Activated CD8-positive, alpha-beta memory T cell treated with anti-CD3 and anti-CD28 coated beads, Interleukin-2, amount 10 ng/mL, durations not matched to agents 7 days and 5 days (primary cell): ENCODE measurements at places on chromosomes 3 and 15.

GRCh38 chr3:21062831-21063294 lies 688.1 kb downstream of the ZNF385D start:
- no peak for DNase-seq

GRCh38 chr3:80097674-80098073 lies 329.9 kb upstream of the ROBO1 start:
- no peak for DNase-seq

DNA sequence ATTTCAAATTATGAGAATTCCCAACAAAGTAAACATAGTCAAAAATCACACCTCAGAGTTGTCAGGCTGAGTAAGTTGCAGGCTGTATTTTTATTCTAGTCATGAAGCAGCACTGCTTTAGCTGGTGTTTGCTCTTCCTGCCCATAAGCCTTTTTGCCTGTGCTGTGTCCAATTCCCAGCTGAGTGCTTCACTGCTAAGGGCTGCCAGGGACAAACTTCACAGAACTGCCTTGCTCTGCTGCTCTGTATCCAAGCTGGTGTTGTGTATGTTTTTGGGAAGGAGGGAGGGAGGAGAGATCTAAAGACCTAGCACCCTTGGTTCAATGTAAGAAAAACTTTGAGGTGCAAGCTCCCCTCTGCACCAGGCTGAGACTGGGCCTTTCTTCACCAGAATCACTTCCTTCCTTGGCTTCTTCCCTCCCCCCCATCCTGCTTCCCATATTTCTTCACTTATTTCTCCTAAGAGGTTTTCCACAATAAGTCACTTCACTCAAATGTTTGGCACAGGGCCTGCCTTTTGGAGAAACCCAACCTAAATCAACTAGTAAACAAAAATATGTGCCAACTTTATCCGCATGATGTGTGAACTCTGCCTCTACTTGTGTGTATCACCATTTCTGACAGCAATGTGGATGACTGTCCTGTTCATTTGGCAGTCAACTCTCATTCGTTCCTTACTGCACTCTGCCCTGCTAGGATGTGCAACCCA lies 156.1 kb downstream of the TBL1XR1 start:
- no peak for DNase-seq

DNA sequence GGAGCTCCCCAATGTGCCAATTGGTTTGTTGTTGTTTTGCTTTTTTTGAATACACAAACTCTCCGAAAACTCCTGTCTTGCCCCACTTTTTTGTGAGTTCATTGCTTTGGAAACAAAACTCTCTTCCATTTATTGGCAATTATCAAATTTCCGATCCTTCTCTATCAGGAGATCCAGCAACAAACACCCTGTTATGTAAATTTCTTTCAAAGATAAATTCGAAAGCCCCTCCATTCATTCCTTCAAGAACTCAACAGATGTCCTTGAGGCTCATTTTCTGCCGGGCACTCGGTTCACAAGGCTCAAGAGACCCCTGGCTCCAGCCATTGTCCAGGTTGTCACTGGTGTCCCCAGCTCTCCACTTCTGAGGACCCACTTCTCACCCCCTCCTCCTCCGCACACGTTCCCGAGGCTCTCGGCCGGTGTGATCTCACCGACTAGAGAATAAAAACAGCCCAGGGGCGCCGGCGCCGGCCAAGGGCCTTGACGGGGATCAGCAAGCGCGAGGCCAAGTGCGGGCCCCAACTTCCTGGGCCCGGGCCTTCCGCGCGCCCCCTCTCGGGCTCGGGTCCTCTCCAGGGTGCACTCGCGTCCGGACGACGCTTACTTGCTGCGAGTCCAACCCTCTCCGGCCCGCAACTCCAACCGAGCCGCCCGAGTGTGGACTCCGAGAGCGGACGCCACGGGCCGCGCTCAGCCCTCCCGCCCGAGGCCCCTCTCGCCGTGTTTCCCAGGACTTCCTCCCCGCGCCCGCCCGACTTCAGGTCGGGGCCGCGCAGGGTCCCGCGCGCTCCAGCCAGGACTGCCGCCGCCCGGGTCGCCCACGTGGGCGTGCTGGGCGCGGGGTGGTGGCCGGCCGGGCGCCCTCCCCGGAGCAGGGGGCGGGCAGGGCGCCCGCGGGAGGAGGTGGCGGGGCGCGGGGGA lies 533 bp upstream of the SMAD3 start:
- DNase-seq: peak; percentile 53

GRCh38 chr3:94405258-94406035 lies 342.6 kb downstream of the NSUN3 start:
- no peak for DNase-seq

DNA sequence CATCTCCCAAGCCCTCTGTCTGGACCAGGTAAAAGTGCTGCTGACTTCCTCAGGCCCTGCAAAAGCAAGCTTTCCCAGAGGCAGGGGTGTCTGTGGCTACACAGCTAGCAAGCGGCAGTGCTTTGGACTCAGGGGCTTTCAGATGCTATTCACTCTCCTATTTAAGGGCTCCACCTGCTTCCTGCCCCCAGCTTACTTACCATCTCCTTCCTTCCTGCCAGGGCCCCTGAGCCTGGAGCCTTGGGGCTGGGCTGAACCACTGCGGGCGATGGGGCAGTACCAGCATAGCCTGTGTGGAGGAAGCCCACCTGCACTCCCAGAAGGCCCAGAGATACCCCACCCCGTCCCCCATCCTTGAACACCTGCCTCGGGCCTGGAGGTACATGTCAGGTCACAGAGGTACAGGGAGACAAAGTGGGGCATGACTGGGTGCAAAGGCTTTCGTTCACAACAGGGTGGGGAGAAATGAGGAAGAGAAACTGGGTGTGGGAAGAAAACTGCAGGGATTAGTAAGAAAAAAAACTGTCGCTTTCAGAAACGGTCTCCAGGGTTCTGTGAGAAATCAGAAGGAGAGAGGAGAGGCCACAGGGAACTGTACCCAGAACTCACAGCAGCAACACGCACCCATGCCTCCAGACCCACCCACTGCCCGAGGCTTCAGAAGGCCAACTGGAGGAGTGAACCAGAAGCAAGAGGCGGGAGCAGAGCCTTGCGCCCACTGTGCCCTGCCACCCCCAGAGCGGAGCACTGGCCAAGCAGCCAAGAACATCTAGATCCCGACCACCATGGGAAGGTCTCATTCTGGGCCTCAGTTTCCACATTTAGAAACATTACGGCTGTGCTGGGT lies 49.5 kb downstream of the CCDC12 start:
- DNase-seq: peak; percentile 57

GRCh38 chr15:37135225-37135624 lies 34.9 kb upstream of the MEIS2 start:
- no peak for DNase-seq
